ENCODE measurements at places on chromosomes 12 and 14. TPM values are rescaled to one million over a fixed set of nuclear protein-coding genes. Genes with fewer than 3 reads are reported as not detected.

DNA sequence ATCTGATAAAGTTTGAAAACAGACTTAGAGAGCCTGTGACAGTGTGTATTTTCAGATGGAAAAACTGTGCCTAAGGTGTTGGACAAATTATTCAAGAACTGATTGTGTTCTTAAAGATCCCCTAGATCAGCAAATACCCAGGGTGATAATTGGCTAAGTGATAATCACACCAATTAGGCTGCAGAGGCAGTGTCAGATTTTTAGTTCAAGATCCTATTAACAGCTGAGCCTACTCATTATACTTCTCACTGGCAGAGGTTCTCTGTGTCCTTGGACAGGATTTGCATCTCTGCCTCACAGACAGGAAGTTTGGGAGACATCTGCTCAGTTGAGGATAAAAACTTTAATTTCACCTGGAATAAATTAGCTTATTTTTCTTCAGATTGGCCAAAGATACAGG, 4.3 kb upstream of the FGD4 start:
- no peak overlapping the region for H3K27ac ChIP-seq
- H3K27me3 ChIP-seq: peaks cover 3% of the 10 kb centered on the region
- H3K4me3 ChIP-seq: no peak overlapping the region
- no peaks in the 10 kb centered on the region for H3K4me1 ChIP-seq
- DNase-seq: no peak
- H3K36me3 ChIP-seq: no peaks in the 10 kb centered on the region

DNA sequence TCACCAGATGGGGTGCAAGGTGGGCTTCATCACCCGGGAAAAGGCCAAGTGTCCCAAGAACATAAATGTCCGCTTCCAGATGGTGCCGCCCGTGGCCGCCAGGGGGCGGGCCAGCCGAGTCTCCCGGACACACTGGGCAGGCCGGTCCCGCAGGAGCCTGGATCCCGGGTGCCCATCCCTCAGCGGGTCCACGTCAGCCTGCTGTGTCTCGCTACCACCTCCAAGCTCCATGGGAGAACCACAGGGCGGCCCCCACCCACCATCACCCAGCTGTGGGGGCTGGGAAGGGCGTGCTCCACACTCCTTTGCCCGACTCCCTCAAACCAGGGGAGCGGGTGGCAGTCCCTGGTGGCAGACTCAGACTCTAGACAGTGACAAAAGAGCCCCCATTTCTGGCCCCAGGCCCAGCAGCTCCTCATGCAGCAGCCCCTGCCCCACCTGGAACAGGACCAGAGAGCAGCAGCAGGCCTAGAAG, 22.0 kb upstream of the NUDT14 start:
- H3K4me3 ChIP-seq: no peak overlapping the region
- H3K4me1 ChIP-seq: no peaks in the 10 kb centered on the region
- DNase-seq: peak; percentile 84
- H3K27me3 ChIP-seq: no peaks in the 10 kb centered on the region

Gene PPHLN1
- 77.3 TPM for total RNA-seq

GRCh38 chr12:46788072-46788887, 37.5 kb downstream of the SLC38A4 start:
- peaks cover 48% of the 10 kb centered on the region for H3K4me1 ChIP-seq
- H3K27ac ChIP-seq: no peak overlapping the region
- no peaks in the 10 kb centered on the region for H3K27me3 ChIP-seq
- DNase-seq: no peak
- H3K4me3 ChIP-seq: no peak overlapping the region

Gene CAPS2
- 4.4 TPM for total RNA-seq

GRCh38 chr12:46676797-46677520, 148.8 kb downstream of the SLC38A4 start:
- H3K27ac ChIP-seq: peak overlapping the region; percentile 20
- no peaks in the 10 kb centered on the region for H3K36me3 ChIP-seq
- peaks cover 47% of the 10 kb centered on the region for H3K4me1 ChIP-seq
- DNase-seq: peak; percentile 71
- no peak overlapping the region for H3K4me3 ChIP-seq
- H3K27me3 ChIP-seq: no peaks in the 10 kb centered on the region

DNA sequence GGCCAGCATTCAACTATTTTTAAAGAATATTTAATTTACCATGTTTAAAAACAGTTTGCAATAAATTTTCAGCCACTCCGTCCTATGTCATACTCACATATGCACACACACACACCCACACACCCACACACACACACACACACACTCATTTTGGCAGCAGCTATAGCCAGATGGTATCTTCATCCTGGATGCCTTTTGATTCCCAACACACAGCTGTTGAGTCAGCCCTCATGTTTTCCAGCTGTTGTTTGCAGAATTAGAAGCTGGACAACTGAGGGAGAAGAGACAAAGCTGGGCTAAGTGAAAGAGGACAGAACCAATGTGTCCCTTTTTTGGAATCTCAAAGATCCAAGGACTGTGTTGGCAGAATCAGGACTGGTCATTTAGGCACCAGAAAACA, 80.0 kb upstream of the EGLN3 start:
- H3K4me3 ChIP-seq: no peak overlapping the region
- peaks cover 12% of the 10 kb centered on the region for H3K4me1 ChIP-seq
- peak; percentile 70 for DNase-seq
- no peaks in the 10 kb centered on the region for H3K27me3 ChIP-seq
- no peaks in the 10 kb centered on the region for H3K36me3 ChIP-seq

DNA sequence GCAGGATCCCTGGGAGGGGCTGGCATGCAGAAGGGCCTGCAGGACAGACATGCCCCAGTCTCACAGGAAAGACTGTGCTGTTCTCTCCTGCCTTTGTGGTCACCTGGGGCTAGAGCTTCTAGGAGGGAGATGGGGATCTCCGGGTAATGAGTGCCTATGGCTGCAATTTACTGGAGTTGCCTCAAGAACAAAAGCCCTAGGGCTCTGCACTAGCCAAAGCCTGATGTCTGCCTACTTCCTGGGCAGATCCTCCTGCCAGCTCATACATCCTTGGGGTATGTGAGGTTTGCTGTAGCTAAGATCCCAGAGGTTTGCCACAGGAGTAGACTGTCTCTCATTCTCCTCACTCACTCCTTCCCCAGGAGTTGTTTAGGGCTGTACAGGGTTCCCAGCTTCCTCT, 106.9 kb upstream of the PPFIA2 start:
- no peak for DNase-seq
- no peak overlapping the region for H3K27ac ChIP-seq
- no peaks in the 10 kb centered on the region for H3K27me3 ChIP-seq
- H3K36me3 ChIP-seq: no peaks in the 10 kb centered on the region

DNA sequence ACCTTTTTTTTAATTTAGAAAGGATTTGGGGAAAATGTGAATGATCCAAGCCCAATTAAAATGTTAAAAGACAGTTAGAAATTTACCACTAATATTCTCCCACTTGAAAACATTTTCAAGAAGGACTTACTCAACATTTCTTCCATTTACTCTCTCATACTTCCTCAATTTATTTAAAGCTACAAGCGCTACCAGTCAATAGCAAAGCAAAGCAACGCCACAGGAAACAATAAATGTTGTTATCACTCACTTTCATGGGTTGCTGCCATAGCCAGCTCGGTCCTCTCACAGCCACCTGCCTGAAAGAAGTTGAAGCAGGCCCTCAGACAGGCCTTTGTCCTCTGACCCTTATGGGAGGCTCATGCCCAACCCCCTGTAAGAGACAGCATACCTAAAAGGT, 6.0 kb upstream of the SOS2 start:
- no peaks in the 10 kb centered on the region for H3K27me3 ChIP-seq
- no peak overlapping the region for H3K4me3 ChIP-seq
- H3K27ac ChIP-seq: no peak overlapping the region
- no peaks in the 10 kb centered on the region for H3K4me1 ChIP-seq

Gene RFX4
- not detected for total RNA-seq

Gene ZNF605
- total RNA-seq: 15.6 TPM

GRCh38 chr14:24678801-24679247, 44.8 kb upstream of the GZMB start:
- no peak overlapping the region for H3K27ac ChIP-seq
- H3K4me1 ChIP-seq: no peaks in the 10 kb centered on the region
- peak; percentile 88 for DNase-seq
- peak overlapping the region; percentile 74 for H3K4me3 ChIP-seq
- no peaks in the 10 kb centered on the region for H3K36me3 ChIP-seq

Gene PLEK2
- total RNA-seq: 12.4 TPM

Gene C12orf50
- not detected for total RNA-seq

DNA sequence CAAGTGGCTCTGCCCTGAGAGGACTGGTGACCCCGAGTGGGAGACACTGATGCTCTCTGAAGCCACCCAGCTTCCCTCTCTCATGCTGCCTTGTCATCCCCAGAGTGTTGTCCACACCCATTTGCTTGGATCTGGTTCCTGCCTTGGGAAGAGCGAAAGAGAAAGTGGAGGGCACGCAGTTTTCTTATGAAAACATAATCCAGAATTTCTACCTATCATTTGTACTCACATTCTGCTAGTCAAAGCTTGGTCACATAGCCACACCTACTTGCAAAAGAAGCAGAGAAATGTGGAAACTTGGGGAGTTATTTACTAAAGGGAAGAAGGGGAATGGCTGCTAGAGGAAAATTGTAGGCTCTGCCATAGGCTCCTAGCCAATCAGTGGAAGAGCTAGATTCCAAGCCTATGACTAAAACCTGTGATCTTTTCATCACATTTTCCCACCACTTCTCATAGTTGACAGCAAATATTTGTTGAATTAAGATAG, 326.3 kb downstream of the ZFP36L1 start:
- DNase-seq: peak; percentile 92
- H3K27ac ChIP-seq: peak overlapping the region; percentile 77
- no peaks in the 10 kb centered on the region for H3K36me3 ChIP-seq
- H3K27me3 ChIP-seq: no peaks in the 10 kb centered on the region

Data from GM23248 (cell line).